ENCODE measurements at places on chromosomes 11 and 22. TPM values are rescaled to one million over a fixed set of nuclear protein-coding genes. Genes with fewer than 3 reads are reported as not detected.

GRCh38 chr11:130740819-130741218, 175.5 kb downstream of the SNX19 start:
- no peak for DNase-seq

- peak; percentile 31 for DNase-seq
These were observed 25.7 kb downstream of the ARHGAP1 start for GRCh38 chr11:46674463-46675287.

GRCh38 chr11:47378010-47378835, at the start of gene SPI1:
Gene SPI1, minus strand, starts transcription at chr11:47378547. Its CDS starts 194 bp downstream, at chr11:47378353.
- no peak for DNase-seq

- DNase-seq = no peak
These were observed 22.7 kb upstream of the PICALM start for GRCh38 chr11:86091566-86091965.

- DNase-seq = no peak
These were observed 12.6 kb upstream of the MMP20 start for GRCh38 chr11:102637731-102638130.

DNA sequence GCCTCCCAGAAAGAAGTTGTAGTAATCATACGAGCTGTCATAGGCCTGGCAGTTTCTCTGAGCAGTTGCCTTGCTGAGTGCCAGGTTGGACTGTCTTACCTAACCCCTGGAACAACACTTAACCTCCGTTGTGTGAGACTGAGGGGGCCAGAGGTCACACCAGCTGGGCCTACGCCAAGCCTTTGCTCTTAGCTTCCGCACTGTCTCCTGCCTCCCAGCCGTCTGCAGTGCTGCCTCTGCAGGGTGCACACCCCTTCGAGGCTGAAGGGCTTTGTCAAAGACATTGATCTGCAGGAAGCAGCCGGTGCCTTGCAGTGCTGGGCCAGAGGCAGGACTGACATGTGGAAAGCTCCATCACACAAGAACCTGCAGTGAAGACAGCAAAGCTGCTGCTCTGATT, 16.7 kb downstream of the TAB1 start:
- DNase-seq = no peak

- no peak for DNase-seq
These were observed 49.7 kb downstream of the C11orf96 start for GRCh38 chr11:43992183-43992582.

GRCh38 chr11:22340701-22341587, 2.8 kb downstream of the SLC17A6 start:
- DNase-seq = no peak

The GCAT gene
- 4.4 TPM for total RNA-seq

The OR4A16 gene
- not detected for total RNA-seq

The DEUP1 gene
- not detected for total RNA-seq
